ENCODE measurements at places on chromosomes 5 and 9. TPM values are rescaled to one million over a fixed set of nuclear protein-coding genes. Genes with fewer than 3 reads are reported as not detected.

PCDHA11 gene
- total RNA-seq: 0.28 TPM

RGP1 gene
- total RNA-seq: 10.9 TPM

GCNT1 gene
- 26.8 TPM for total RNA-seq

TLX3 gene
- total RNA-seq: not detected

LECT2 gene
- not detected for total RNA-seq

FGF1 gene
- total RNA-seq: 9.6 TPM

SRA1 gene
- total RNA-seq: 69.4 TPM

BASP1 gene
- total RNA-seq: 161 TPM

ZNF366 gene
- under 0.01 TPM for total RNA-seq

CSF2 gene
- 0.38 TPM for total RNA-seq

RMND5B gene
- total RNA-seq: 22.0 TPM

CNTNAP3B gene
- total RNA-seq: 18.9 TPM

CARD6 gene
- 23.7 TPM for total RNA-seq

ZNF622 gene
- total RNA-seq: 64.3 TPM

PCDHA1 gene
- not detected for total RNA-seq

GPRIN1 gene
- total RNA-seq: 1.7 TPM

CCDC187 gene
- under 0.01 TPM for total RNA-seq

IRGM gene
- total RNA-seq: not detected

PCDHA10 gene
- 0.28 TPM for total RNA-seq

SLCO4C1 gene
- total RNA-seq: under 0.01 TPM

TMEM232 gene
- total RNA-seq: 4.8 TPM

LAMC3 gene
- under 0.01 TPM for total RNA-seq

SPINK4 gene
- not detected for total RNA-seq

EQTN gene
- not detected for total RNA-seq

SAPCD2 gene
- 10.4 TPM for total RNA-seq

GNA14 gene
- 4.0 TPM for total RNA-seq

FAM221B gene
- total RNA-seq: not detected

NUTM2F gene
- total RNA-seq: not detected

GNG10 gene
- 102 TPM for total RNA-seq

KCNIP1 gene
- total RNA-seq: not detected

SLC34A1 gene
- not detected for total RNA-seq

Measured in regular cardiac myocyte (primary cell).